Amniotic stem cell (primary cell): ENCODE measurements at places on chromosomes 16 and 17.

GRCh38 chr17:10836145-10836544 is 1.7 kb downstream of the PIRT start:
- DNase-seq = no peak

GRCh38 chr17:81242421-81243332 is 3.6 kb downstream of the NDUFAF8 start:
- no peak for DNase-seq

DNA sequence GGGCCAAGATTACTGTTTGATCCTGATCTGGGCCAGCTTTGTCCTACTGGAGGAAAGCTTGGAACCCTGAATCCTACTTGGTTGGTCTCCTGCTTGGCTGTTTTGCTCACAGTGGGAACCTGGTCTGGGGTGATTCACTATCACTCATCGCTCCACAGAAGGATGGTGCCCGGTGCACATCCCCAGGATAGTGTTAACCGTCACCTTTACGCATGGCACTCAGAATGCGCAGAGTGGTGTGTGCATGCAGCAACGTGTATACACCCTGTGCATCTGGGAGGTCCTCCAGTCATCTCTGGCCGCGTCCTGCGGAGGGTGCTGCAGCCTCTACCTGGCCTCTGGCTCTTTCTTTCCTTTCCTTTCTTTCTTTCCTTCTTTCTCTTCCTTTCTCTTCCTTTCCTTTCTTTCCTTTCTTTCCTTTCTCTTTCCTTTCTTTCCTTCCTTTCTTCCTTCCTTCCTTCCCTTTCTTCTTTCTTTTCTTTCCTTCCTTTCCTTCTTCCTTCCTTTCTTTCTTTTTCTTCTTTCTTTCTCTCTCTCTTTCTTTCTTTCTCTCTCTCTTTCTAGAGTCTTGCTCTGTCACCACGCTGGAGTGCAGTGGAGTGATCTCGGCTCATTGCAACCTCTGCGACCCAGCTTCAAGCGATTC is 13.1 kb downstream of the SOCS3 start:
- no peak for DNase-seq

GRCh38 chr17:77131904-77132303 is 8.9 kb upstream of the SEC14L1 start:
- no peak for DNase-seq

- no peak for DNase-seq
Observed at GRCh38 chr16:87543436-87544191, 50.8 kb upstream of the ZCCHC14 start.

DNA sequence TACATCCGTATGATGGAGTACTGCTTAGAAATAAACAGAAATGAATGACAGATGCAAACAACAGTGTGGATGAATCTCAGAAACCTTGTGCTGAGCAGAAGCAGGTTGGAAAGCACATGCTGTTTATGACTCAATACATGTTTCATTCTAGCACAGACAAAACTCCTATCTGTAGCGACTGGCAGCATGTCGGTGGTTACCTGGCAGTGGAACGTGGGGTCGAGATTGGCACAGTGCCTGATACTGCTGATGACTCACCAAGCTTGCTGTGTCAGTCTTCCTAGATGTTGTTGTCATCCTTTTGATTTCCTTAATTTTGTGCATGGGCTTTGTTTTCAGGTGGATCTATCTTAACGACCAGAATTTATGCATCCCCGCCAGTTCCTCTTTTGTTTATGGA is 62.1 kb downstream of the GAN start:
- DNase-seq = no peak

DNA sequence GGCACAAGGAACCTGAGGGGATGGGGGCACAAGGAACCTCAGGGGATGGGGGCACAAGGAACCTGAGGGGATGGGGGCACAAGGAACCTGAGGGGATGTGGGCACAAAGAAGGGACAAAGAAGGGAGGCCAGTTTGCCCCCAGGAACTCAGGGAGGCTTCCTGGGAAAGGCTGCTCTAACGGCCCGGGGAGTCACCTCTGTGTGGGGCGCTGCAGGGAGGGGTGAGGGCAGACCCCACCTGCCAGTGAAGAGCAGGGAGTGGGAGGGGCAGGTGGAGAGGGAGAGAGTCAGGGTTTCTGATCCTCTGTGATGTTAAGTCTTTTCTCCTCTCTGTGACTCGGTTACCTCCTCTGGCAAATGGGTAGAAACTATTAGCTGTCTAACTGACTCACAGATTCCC is 57.7 kb downstream of the TIMM22 start:
- no peak for DNase-seq

GRCh38 chr16:66964049-66964448 is 3.0 kb downstream of the CES3 start:
- DNase-seq = no peak

DNA sequence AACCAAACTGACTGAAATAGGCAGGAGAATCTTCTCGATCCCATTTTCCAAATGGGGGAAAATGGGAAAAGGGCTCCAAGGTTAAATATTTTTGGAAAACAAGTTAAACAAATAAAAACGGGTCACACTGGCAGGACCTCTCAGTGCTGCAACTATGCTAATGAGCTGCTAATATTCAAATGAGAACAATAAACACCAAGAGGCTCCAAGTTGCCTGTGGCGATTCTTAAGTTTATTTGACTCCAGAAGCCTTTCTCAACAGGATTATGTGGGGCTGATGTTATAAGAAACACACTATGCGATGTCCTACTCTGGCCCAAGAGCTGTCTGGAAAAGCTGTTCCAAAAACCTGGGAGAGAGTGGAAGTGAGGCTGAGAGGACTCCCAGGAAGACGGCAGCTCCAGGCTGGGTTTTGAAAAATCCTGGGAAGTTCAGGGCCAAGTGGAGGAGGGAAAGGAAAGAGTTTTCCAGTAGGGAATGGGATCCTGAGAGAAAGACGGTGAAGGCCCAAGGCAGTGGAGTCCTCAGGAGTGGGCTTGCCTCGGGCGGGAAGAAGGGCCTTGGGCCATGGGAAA is 21.4 kb downstream of the WNT3 start:
- DNase-seq = no peak

DNA sequence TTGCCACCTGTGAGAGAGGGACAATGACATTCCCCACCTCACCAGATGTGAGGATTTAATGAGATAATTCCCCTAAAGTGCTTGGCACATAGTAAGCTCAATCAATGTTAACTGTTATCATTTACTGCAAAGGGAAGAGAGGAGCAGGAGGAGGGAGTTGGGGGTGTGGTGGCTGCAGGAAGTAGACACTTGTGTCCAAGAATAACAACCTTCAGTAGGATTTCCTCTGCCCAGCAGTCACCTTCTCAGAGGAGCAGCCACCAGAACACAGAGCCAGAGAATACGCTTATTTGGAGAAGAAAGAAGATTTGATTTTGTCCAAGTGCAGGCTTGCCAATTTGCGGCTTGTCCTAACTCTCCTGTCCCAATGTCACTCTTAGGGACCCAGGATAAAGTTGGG is 10.2 kb downstream of the CBX4 start:
- DNase-seq = no peak

DNA sequence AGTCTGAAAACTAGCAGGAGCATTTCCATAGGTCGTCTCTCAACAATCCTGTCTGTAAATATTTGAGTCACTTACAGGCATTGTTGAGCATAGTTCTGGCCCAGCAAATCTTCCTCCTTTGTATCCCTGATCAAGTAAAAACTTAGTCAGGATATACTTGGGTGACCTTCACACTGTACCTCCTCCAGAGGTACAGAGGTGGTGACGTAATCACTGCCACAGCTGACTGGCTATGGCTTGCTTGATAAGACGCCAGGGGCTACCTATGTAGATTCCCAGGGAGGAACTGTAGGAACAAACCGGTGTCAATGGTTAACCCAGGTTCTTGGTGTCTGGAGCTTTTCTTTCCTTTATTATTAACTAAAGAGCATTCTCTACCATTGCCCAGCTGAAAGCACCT is at the start of gene KCNJ16:
KCNJ16 (plus strand) TSS at position 270 of the 400 bp plus-strand sequence. CDS start 56,863 bp downstream, outside the sequence.
- DNase-seq = no peak

DNA sequence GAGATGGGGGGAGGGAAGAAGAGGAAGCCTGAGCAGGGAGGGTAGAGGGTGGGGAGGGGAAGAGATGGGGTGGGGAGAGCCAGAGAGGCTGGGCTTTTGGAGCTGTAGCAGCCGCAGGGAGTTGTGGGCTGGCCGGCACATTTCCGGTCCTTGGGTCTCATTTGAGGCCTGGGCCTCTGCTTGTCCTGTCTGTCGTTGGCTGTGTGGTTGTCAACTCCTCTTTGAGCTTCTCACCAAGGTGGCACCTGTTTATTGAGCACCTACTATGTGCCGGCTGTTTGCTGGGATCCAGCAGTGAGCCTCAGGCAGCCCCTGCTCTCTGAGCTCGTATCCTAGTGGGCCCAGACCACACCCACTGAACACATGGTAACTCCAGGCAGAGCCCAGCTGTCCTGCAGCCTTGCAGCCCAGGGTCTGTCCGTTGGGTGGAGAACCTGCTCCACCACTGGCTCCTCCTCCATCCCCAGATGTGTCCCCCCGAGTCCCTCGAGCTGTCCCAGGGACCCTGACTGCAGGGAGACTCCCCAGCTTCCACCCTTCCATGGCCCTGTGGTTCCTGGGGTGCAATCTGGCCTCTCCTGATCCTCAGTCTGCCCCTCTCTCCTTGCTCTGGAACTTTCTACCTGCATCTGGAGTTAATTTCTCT is 164.9 kb downstream of the IRF8 start:
- DNase-seq = no peak

DNA sequence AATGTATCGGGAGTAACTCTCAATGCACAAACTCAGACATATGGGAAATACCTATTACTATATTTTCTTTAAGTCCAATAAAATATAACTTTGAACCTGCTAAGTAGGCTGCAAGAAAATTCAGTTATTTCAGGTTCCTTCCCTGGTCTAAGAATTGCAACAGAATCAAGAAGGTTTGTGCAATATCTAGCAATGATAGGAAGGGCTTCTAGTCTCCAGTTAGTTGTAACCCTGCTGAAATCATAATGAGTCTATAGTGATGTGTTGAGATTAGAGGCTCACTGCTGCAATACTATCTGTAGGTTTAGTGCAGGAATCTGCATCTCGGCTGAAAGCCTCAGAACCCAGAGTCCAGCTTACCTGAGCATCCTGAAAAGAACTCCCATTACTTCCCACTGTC is 110.5 kb downstream of the PMP22 start:
- DNase-seq = no peak

- no peak for DNase-seq
Observed at GRCh38 chr16:65154321-65154720, 32.5 kb upstream of the CDH11 start.

- DNase-seq = no peak
Observed at GRCh38 chr17:3475812-3476610, at the start of gene ASPA. ASPA (plus strand) TSS chr17:3475997; CDS start chr17:3476160, 163 bp downstream.

DNA sequence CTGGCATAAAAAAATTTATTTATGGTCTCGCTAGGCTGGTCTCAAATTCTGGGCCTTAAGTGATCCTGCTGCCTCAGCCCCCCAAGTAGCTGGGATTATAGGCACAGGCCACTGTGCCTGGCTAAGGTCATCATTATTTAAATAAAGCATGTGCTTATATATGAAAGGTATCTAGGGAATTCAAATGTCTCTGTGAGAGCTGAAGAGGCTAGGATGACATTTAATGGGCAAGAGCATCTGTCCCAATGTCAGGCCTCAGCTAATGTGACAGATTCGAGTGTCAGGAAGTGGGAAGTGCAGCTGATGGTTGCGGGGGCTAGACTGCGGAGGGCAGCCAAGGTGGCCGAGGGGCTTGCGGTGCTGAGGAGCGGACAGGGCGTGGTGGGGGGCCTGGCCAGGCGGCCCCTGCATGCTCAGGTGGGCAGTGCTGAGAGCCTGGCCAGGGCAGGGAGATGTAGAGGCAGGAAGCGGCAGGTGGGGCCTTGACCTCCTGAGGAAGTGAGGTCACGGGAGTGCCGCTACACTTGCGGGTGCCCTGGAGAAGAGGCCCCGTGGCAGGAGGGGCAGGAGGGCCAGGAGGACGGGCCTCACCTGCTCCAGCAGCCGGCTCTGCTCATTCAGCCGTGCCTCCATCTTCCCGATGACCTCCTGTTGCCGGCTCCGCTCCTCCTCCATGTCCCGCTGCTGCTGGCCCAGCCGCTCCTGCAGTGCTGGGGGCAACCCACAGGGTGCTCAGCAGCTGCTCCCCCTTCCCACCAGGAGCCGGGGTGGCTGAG is 12.6 kb upstream of the MRPL38 start:
- DNase-seq = no peak

- no peak for DNase-seq
Observed at GRCh38 chr16:9192746-9193145, 101.3 kb downstream of the HAPSTR1 start.

DNA sequence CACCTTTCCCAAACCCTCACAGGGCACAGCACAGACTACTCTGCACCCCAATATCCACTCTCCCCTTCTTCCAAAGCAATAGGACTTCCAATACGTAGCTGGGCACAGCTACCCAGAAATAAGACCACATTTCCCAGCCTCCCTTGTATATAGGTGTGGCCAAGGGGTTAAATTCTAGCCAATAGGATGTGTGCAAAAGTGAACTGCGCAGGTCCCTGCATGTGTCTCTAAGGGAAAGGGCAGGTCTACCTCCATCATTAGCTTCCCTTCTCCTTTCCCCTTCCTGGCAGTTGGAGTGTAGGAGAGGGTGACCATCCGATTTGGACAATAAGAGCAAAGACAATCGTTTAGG is 25.5 kb upstream of the SNN start:
- DNase-seq = no peak

GRCh38 chr17:65664266-65664665 is 102.8 kb upstream of the AXIN2 start:
- no peak for DNase-seq

GRCh38 chr17:77755410-77755963 is 203.0 kb upstream of the TNRC6C start:
- DNase-seq = no peak

DNA sequence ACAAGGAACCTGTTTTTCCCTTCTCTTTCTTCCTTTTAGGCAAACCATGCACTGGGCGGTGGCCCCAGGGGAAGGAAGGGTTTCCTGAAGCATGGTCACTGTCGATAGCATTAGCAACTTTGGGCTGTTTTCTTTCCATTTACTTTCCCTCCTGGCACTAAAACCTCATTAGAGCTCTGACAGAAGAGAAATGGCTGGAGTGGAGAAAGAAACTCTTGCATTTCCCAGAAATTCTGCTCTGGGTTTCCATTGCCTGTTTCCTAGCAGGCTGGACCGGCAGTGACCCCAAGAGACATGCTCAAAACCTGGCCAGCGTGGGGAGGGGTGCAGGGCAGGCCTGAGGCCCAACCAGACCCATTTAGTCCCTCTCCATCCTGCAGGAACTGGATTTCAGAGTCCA is 230.7 kb upstream of the CCL2 start:
- DNase-seq = no peak

GRCh38 chr17:46772475-46773220 is 45.8 kb downstream of the WNT3 start:
- DNase-seq = no peak

GRCh38 chr17:29050176-29050575 is 7.2 kb downstream of the PIPOX start:
- no peak for DNase-seq

- DNase-seq = no peak
Observed at GRCh38 chr17:22193113-22193512, 500.8 kb downstream of the KCNJ18 start.
